ENCODE measurements at places on chromosomes 1 and 21.

- no peak for DNase-seq
Measured at GRCh38 chr1:184494929-184495328, 108.1 kb downstream of the C1orf21 start.

- DNase-seq: no peak
Measured at GRCh38 chr1:201456499-201457309, 12.3 kb downstream of the PHLDA3 start.

DNA sequence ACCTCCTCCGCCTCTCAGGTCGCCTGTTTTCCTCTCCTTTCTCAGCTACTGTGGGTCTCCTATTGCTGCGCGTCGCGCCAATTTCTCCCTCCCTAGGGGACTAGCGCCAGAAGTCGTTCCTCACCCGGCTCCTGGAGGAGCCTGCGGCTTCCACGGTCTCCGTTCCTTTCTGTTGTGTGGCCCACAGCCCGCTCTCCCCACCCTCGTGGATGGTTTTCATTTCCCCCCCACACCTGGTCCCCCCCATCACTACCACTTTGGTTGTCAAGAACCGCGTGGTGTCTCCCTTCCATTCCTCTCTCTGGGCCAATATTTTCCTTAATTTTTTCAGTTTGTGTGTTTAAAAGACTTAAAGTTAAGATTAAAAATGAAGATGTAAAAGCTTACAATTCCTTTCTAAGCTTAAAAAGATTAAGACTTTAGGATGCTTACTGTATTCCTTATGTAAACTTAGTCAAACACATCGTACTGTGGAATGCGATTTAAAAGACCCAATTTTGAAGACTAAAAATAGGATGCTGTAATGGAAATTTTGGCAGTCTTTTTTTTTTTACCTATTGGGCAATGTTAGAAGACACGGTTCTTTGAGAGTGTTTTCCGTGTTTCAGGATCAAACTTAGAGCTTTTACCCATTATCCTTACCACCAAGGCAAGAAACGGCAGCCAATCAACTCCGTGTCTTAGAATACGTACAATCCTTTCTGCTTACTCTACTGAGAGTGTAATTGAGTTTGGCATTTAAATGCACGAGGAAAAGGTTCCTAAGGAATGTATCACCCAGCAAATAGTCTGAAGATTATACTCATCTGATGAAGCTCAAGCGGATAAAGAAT is 773 bp downstream of the CNST start:
- peak; percentile 27 for DNase-seq

GRCh38 chr1:111867868-111868440 is 112.3 kb downstream of the DDX20 start:
- no peak for DNase-seq

- no peak for DNase-seq
Measured at GRCh38 chr21:40863839-40864238, 16.9 kb upstream of the DSCAM start.

- DNase-seq: no peak
Measured at GRCh38 chr1:2272686-2273400, 44.7 kb downstream of the SKI start.

- peak; percentile 39 for DNase-seq
Measured at GRCh38 chr1:84996846-84997666, at the start of gene MCOLN2. Gene MCOLN2, minus strand, starts transcription at chr1:84997113. Its CDS starts 241 bp downstream, at chr1:84996872.

- DNase-seq: no peak
Measured at GRCh38 chr1:101088431-101088830, 62.8 kb upstream of the DPH5 start.

- DNase-seq: no peak
Measured at GRCh38 chr1:22208268-22208972, 65.5 kb upstream of the WNT4 start.
